ENCODE measurements at places on chromosomes 7 and 10. TPM values are rescaled to one million over a fixed set of nuclear protein-coding genes. Genes with fewer than 3 reads are reported as not detected.

HOXA2 gene
- polyA plus RNA-seq, result 2.3 TPM

CLDN3 gene
- not detected for polyA plus RNA-seq

LRRC4 gene
- 2.3 TPM for polyA plus RNA-seq

DNAJB12 gene
- 21.8 TPM for polyA plus RNA-seq

ZNF736 gene
- 9.0 TPM for polyA plus RNA-seq

TMEM273 gene
- polyA plus RNA-seq, result 5.3 TPM

KLF14 gene
- polyA plus RNA-seq, result 1.2 TPM

LRMDA gene
- 6.0 TPM for polyA plus RNA-seq

CDC14C gene
- 0.25 TPM for polyA plus RNA-seq

SLC13A1 gene
- polyA plus RNA-seq, result not detected

SMO gene
- 38.4 TPM for polyA plus RNA-seq

C10orf88 gene
- polyA plus RNA-seq, result 14.5 TPM

GCC1 gene
- polyA plus RNA-seq, result 8.7 TPM

FMC1 gene
- polyA plus RNA-seq, result not detected

CCDC3 gene
- 10.2 TPM for polyA plus RNA-seq

NKX2-3 gene
- polyA plus RNA-seq, result not detected

C7orf33 gene
- 0.77 TPM for polyA plus RNA-seq

DNA sequence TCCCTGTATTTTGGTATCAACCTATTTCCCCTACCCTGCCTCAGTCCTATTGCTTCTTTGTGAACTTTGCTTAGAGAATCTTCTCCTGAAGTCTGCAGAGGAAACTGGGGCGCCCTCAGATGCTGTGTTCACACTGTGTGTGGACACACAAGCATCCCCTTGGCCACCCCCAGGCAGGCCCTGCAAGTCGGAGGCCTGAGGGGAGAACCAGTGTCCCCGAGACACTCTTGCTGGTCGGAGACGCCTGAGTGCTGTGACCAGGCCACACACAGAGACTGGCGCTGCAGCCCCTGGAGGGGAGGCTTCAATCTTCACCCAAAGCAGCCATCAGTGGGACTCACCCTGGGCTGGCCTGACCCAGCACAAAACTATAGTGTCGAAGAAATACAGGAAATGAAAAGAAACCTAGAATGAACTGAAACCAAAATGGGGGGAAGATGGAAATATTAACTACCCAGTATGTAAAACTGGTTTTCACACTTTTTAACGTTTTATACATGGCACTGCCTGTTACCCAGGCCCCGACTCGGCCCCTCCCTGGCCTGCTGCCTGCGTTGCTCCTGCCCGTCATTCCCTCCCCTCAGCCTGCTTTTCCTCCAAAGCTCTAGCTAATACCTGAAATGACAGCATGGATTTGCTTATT is 48.4 kb upstream of the FAM20C start:
- no peak for DNase-seq

GRCh38 chr10:131570716-131571307 is 259.3 kb upstream of the TCERG1L start:
- DNase-seq, result no peak

DNA sequence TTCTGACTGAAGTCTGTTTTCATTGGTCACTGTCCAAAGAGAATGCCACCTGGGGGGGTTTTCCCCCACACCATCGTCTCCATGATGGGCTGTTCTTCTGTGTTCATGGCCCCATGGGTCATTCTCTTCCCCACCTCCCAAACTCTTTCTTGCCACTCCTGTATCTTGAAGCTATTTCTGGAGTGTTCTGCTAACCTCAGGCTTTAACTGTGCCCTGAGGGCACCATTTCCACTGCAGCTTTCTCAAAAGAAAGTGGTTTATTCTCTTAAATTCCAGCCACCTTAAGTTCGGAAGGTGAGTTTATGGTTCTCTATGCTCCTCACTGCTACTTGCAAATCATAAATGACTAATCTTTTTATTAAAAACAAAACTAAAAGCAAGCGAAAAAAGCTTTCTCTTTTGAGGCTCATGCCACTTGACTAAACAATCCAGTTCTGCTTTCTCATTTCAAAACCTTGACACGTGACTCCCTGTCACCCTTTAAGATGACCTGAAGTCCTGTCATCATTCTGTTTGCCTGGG is 7.4 kb upstream of the APBB1IP start:
- DNase-seq, result peak; percentile 2

- DNase-seq, result peak; percentile 73
These were observed 96.4 kb downstream of the CCSER2 start for GRCh38 chr10:84424731-84425167.

DNA sequence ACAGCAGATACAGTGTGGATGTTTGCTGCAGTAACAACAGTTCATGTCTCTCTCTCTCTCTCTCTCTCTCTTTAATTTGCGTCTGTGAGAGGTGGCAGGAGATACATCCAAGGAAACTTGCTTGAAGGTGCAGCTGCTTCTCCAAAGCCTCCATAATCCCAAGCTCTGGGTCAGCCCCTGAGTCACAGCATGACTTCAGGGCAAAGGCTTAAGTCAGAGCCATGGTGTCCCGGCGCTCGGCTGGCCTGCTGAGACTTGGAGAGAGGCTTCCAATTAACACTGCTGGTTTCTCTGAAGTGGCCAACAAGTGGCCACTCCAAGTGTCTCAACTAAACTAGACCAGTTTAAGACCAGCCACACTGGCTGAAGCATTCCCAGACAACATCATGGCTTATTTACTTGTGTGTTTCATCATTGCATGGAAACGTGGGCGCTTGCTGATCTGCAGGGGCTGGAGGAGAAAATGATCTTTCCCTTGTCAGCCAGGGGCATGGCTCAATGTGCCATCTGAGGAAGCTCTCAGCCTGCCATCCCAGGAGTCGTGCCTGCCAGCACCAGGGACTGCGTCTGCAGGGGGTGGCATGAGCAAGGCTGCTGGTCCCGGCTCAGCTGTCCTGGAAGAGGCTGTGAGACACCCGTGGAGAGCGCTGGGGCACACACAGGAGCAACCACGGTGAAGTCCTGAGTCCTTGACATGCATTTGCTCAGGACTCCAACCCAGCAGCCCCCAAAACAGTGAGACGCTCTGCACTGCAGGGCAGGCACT is 254.2 kb downstream of the COBL start:
- no peak for DNase-seq

DNA sequence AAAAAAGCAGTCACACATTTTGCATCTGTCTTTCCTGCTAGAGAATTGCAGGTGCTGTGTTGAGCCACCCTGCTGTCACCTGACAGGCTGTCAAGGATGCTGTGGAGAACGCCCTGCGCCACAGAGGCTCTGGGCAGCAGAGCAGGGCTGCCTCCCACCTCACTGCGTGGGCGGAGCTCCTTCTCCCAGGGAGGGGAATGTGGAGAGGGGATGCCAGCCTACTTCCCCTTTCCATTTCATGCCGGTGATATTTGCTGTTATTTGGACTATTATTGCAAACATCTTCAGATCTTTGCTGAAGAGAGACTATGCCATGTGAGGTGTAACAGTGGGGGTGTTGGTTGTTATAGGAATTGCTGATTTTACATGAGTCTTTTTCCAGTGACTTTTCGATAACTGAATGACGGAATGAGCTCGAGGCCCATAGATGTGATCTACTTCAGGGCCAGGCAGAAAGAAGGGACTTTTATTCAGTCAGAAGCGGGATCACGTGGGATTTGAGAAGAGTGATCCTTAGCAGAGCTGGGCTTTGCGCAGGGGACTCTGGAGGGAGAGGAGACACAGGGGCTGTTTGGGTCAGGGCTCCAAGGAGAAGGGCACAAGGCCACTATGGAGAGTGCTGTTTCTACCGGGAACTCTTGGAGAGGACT is 13.6 kb upstream of the PRKAG2 start:
- no peak for DNase-seq

DNA sequence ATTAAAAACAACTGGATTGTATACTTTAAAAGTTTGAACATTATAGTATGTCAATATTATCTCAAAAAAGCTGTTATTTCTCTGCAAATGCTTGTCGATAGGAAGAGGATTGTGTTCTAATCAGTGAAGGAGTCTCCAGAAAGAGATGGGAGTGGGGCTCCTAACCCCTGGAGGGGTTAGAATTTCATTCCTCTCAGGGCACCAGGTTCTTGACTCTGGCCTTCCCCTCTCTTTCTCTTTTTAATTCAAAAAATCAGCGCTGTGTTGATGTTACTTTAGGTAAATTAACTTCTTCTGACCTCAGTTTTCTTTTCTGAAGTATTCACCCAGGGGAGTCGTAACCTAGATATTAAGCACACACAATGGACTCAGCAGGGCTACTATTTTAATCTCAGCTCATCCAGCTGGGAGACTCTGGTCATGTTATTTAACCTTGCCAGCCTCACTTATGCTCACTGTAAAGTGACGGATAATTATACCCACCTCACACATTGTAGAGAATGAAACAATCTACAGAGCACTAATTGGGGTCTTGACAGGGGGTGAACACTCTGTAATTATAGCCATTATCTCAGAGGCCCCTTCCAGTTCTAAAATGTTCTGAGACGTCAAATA is 59.4 kb downstream of the GCC1 start:
- DNase-seq, result no peak

DNA sequence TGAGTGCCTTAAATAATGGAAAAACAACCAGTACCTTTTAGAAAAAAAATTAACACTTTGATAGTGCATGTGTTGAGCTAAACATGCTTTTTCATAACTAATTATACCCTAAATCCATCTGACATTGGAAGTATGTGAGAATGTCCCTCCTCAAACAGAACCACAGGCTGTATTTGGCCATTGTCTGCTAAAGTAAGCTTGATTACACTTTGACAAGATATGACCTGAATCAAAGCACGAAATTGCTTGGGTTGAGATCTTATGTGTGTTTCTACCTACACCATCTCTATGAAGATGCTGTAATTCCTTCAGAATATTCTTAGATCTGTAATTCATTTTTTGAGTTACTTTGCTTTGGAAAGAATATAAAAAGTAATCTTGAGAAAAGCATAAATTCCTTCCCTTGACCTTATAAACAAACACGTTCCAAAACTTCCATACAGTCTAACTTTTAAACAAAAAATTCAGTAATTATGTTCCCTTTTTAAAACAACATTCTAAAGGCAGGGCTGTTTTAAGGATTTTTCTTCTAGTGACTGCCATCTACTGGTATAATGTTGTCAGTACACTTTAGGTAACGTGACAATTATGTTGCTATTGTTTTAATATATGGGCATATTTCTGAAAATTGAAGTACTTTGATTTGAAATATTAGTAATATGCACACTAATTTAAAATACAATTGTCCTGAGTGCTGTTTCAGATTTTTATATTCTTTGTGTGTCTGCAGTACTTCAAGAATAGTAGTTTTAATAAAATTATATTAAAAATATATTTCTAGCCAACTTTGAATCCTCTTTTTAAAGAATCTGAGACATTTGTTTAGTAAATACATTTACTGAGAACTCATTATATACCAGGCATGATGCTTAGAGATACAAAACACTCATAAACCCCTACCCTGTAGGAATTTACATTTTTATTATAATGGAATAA is 20.9 kb downstream of the CD36 start:
- DNase-seq, result no peak

- no peak for DNase-seq
These were observed 238.2 kb upstream of the CELF2 start for GRCh38 chr10:10779511-10779910.

GRCh38 chr7:106871793-106872571 is 6.9 kb downstream of the PIK3CG start:
- DNase-seq, result no peak

GRCh38 chr7:119256001-119256400 is 1017.0 kb upstream of the KCND2 start:
- no peak for DNase-seq

GRCh38 chr7:875051-875450 is 1.3 kb upstream of the GET4 start:
- no peak for DNase-seq

- DNase-seq, result no peak
These were observed 3.7 kb upstream of the GDF10 start for GRCh38 chr10:47296156-47296894.

GRCh38 chr7:126210707-126211106 is 1042.0 kb downstream of the GRM8 start:
- DNase-seq, result no peak

GRCh38 chr10:98269435-98269912 is 1.5 kb upstream of the LOXL4 start:
- peak; percentile 38 for DNase-seq

GRCh38 chr7:77587272-77587671 is 50.2 kb downstream of the PTPN12 start:
- no peak for DNase-seq

- no peak for DNase-seq
These were observed 180.5 kb downstream of the CREB5 start for GRCh38 chr7:28592861-28593260.

DNA sequence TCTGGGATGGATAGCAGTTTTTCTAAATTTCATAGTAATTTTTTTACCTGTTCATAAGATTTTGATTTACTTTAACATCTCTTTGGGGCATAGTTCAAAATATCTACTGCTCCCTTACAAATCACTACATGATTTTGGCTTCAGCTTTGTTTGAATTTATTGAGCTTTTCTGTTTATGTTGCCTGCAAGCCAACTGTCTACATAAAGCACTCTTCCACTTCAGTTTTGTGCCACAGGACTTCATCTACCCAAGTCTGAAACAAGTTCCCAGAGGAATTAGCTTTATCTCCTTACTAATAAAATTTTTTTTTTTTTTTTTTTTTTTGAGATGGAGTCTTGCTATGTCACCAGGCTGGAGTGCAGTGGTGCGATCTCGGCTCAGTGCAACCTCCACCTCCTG is 45.4 kb upstream of the KMT2E start:
- no peak for DNase-seq

GRCh38 chr7:155233311-155234157 is 64.1 kb upstream of the INSIG1 start:
- DNase-seq, result no peak

DNA sequence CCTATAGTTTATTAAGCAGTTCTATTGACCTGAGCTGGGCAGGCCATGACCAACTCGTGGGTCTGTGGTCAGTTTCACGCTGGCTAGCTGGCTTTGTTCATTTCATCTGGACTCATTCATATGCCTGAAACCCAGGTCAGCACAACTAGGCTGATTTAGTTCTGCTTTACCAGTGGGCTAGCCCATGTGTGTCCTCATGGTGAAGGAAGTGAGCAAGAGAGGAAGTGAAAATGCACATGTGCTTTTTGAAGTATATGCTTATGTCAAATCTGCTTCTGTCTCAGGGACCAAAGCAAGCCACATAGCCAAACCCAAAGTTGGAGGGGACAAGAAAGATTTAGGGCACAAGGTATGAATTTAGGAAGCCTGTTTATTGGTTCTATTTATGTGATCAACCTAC is 154.5 kb downstream of the RNF133 start:
- peak; percentile 2 for DNase-seq

DNA sequence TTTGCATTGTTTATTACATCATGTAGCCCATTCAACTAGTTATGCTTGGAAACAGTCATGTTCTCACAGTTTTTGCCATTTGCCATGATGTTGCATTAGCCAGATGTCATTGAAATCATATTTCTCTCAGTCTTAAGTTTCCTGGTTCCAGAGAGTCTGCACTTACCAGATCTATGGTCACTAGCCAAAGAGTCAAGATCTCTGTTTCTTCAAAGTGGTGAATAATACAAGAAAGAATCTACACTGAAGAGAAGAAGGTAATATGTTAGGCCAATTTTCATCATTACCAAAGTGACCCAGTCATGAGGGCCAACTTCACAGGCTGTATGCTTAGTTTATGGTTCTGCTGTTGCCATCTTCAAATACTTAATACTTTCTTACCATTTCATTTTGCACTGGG is 89.0 kb upstream of the PHYHIPL start:
- no peak for DNase-seq

- no peak for DNase-seq
These were observed 464.4 kb upstream of the MBL2 start for GRCh38 chr10:53236941-53237340.
